ENCODE measurements at places on chromosomes 7 and 10. TPM values are rescaled to one million over a fixed set of nuclear protein-coding genes. Genes with fewer than 3 reads are reported as not detected.

The CAMK2B gene
- not detected for total RNA-seq

The DPP6 gene
- not detected for total RNA-seq

The MOGAT3 gene
- total RNA-seq, result not detected

The DKK1 gene
- total RNA-seq, result 27.8 TPM

The TSPAN12 gene
- 14.0 TPM for total RNA-seq

The PNLIPRP3 gene
- total RNA-seq, result not detected

The DDC gene
- total RNA-seq, result not detected

The HIBADH gene
- total RNA-seq, result 34.4 TPM

The HECW1 gene
- not detected for total RNA-seq

The CAV1 gene
- total RNA-seq, result 502 TPM

The CREB5 gene
- 7.5 TPM for total RNA-seq

The RAPGEF5 gene
- 0.21 TPM for total RNA-seq

The OR9A2 gene
- total RNA-seq, result not detected

The GNGT1 gene
- total RNA-seq, result not detected

The SORBS1 gene
- total RNA-seq, result 1.7 TPM

The RARRES2 gene
- not detected for total RNA-seq

The CHAT gene
- not detected for total RNA-seq

The SLC29A4 gene
- total RNA-seq, result 7.9 TPM

The ZNF398 gene
- 19.4 TPM for total RNA-seq

The CTNNA3 gene
- 0.39 TPM for total RNA-seq

All from osteocyte (in vitro differentiated cells).